ENCODE measurements at places on chromosomes 3 and 15. TPM values are rescaled to one million over a fixed set of nuclear protein-coding genes. Genes with fewer than 3 reads are reported as not detected.

Gene LMAN1L
- 0.17 TPM for total RNA-seq

Gene POTEB3
- total RNA-seq, result not detected

Gene KBTBD13
- not detected for total RNA-seq

Gene TATDN2
- total RNA-seq, result 26.8 TPM

Gene GOLGA6L24
- not detected for total RNA-seq

Gene LSG1
- total RNA-seq, result 39.7 TPM

Gene PCYT1A
- total RNA-seq, result 32.1 TPM

Gene EPHA3
- total RNA-seq, result not detected

Gene CRYGS
- total RNA-seq, result 4.3 TPM

Gene CTXN2
- total RNA-seq, result not detected

Gene NR1I2
- 0.07 TPM for total RNA-seq

Gene ACSBG1
- total RNA-seq, result 0.71 TPM

Gene CSPG5
- 3.8 TPM for total RNA-seq

Gene KLHL24
- total RNA-seq, result 21.0 TPM

Gene SEMA3F
- 15.7 TPM for total RNA-seq

Gene RAB11A
- total RNA-seq, result 234 TPM

Gene ALPK3
- 2.0 TPM for total RNA-seq

Gene CIAO2A
- total RNA-seq, result 69.3 TPM

Gene COL6A5
- not detected for total RNA-seq

Gene ACAN
- total RNA-seq, result not detected

Gene SEC22A
- total RNA-seq, result 10.6 TPM

Gene SEMA3G
- 4.2 TPM for total RNA-seq

Gene MFN1
- 54.6 TPM for total RNA-seq

Gene SLC27A2
- 14.0 TPM for total RNA-seq

Gene SERINC4
- 0.12 TPM for total RNA-seq

Gene SKOR1
- 0.81 TPM for total RNA-seq

Gene GABRR3
- total RNA-seq, result not detected

Gene ADAMTS7
- total RNA-seq, result 12.0 TPM

Gene LRTM1
- total RNA-seq, result not detected

Gene RTP3
- total RNA-seq, result not detected

Gene SLC28A2
- not detected for total RNA-seq

Gene PAQR9
- 0.17 TPM for total RNA-seq

Gene GABRB3
- total RNA-seq, result 0.52 TPM

Gene GJD2
- total RNA-seq, result not detected

Gene CORO2B
- 2.8 TPM for total RNA-seq

Gene CCR3
- total RNA-seq, result not detected

Gene LMLN
- total RNA-seq, result 7.2 TPM

Gene CPOX
- total RNA-seq, result 353 TPM

Gene TMEM212
- not detected for total RNA-seq

Gene HYAL2
- 42.2 TPM for total RNA-seq

Gene RBP2
- not detected for total RNA-seq

Gene PLOD2
- total RNA-seq, result 25.8 TPM

Gene BFSP2
- total RNA-seq, result not detected

Gene SEMA3B
- total RNA-seq, result 46.2 TPM

Gene ZNF501
- 0.12 TPM for total RNA-seq

Gene SLC9A9
- total RNA-seq, result 0.20 TPM

Gene GCNT3
- 5.6 TPM for total RNA-seq

Gene ESYT3
- total RNA-seq, result 0.05 TPM

Gene DUOXA2
- not detected for total RNA-seq

Gene CLRN1
- not detected for total RNA-seq

Gene PLSCR2
- total RNA-seq, result not detected

Gene KLF15
- total RNA-seq, result 3.3 TPM

Measured in HCT116 (cell line).